RWPE1 (cell line): ENCODE measurements at places on chromosomes 1 and 21.
A peak's percentile ranks its signal among the peaks of the same experiment; 100 is the strongest.

DNA sequence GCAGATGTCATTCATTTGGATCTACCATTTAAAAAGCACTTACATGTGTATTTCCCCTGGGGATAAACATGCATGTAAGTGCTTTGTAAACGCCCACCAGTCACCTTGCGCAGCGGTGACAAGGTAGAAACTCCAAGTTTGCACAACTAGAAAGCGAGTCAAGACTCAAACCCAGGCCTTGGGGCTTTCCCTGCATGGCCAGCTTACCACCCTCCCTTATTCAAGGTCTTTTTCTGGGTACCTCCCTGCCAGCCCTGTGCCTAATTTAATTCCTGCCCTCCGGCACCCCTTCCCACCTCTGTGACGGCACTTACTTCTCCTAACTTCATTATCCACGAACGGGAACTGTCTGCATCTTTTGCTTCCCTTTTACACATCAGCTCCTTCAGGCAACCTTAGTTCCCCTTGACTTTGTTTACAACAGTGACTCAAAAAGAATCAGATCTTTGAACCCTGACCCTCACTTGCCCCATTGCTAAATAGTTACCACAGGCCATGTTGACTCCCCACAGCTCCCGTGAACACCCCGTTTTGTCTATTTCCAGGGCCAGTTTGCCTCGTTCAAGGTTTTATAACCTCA, 138.3 kb upstream of the ETS2 start:
- no peak for DNase-seq

GRCh38 chr1:244815600-244816099, 19.8 kb upstream of the COX20 start:
- no peak for DNase-seq

GRCh38 chr1:22773981-22774832, 63.6 kb downstream of the EPHB2 start:
- no peak for DNase-seq

DNA sequence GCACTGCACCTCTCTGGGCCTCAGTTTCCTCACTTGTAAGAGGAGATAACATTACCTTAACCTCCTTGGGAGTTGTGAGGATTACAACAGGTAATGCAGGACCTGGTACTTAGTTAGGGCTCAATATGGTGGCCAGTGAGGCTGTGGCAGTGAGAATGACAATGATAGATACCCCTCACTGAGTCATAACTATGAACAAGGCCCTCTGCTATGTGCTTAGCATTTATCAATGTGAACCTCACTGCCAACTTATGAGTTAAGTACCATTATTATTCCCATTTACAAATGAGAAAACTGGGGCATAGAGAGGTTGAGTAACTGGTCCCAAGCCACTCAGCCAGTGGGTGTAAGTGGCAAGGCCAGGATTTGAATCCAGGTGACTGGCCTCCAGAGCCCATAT, 64.4 kb downstream of the HMGB4 start:
- DNase-seq = no peak

DNA sequence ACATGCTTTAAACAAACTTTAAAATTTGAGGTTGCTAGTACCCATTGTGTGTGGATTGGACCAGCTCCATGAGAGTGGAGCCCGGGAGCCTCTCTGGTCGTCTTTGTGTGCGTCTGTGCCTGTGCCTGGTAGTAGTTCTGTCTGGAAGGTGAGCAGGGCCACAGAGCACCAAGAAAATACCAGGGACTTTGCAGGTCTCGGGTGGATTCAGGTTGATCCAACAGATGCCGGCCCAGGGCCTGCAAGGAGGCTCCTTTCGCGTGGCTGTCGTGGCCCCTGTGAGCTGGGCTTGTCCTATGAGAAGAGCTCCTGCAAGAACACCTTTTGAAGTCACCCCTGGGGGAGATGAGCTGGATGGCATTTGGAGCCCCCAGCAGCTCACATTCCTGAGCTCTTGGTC, 28.3 kb downstream of the COL18A1 start:
- no peak for DNase-seq

- DNase-seq = no peak
These were observed 23.7 kb downstream of the CLIC6 start for GRCh38 chr21:34692458-34693020.

DNA sequence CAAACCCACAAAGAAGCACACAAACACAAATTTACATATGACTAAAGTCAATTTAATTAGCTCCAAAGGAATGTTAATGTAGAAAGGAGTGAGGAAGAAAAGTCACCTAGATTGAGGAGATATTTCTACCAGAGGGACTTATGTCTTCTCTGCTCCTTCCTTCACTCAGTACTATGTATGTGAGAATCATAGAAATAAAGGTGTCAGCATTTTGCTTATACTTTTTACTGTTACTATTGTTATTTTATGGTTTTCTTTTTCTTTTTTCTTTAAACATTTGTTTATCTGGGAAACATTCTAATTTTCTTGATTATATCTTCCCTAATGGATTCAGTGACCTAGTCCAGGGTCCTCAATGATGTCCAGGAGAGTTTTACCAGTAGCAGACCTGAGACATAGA, 511.9 kb upstream of the NCAM2 start:
- DNase-seq = no peak

GRCh38 chr1:21496886-21497285, 12.3 kb upstream of the ALPL start:
- DNase-seq = no peak

DNA sequence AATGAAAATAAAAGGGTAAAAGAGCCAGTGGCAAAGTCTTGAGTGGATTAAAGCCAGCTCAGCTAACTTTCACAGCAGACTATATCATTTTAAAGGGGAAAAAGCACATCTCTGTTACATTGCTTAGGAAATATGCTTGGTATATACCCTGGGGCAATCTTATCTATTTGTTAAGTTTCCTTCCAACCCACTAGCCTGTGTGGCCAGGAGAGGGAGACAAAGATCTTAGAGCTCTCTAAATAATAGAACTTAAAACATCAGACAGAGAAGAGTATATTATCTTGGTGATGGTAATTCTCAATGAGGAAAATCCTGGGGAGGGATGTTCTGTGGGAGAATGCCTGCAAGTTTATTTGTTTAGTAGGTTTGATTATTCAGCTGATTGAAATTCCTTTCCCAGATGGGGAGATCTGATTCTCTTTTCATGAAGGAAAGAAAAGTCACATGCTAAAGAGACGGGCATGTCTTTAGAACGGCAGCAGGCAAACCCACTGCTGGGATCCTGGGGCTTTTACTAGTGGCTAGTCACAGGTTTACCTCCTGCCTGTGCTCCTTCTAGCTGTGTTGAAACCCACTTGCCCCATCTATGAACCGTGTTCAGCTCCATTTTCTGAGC, 3.6 kb downstream of the KCNE2 start:
- peak; percentile 72 for DNase-seq

- no peak for DNase-seq
These were observed 958 bp downstream of the DDR2 start for GRCh38 chr1:162633081-162633762.

- peak; percentile 13 for DNase-seq
These were observed 40.8 kb upstream of the KCTD3 start for GRCh38 chr1:215526147-215526845.

DNA sequence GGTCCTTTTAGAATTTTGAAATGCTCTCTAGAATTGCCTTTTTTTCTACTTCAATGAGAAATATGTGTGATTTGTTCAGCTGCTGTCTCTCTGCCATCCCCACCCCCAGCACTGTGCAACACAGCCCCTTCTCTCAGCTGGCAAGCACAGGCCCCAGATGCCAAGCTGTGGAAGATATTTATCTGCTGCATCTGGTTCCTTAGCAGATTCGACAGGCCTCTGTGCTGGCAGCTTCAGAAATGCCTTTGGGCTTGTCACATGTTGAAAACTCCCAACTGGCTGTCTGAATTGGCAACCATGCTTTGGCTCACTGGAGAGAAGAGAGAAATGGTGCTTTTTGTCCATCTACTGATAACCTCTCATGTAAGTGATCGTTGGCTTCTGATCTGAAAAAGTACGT, 206.7 kb upstream of the C1orf87 start:
- no peak for DNase-seq

GRCh38 chr1:223405507-223405906, 12.3 kb downstream of the CCDC185 start:
- no peak for DNase-seq

- DNase-seq = no peak
These were observed 4.1 kb upstream of the LSM10 start for GRCh38 chr1:36401602-36402503.

DNA sequence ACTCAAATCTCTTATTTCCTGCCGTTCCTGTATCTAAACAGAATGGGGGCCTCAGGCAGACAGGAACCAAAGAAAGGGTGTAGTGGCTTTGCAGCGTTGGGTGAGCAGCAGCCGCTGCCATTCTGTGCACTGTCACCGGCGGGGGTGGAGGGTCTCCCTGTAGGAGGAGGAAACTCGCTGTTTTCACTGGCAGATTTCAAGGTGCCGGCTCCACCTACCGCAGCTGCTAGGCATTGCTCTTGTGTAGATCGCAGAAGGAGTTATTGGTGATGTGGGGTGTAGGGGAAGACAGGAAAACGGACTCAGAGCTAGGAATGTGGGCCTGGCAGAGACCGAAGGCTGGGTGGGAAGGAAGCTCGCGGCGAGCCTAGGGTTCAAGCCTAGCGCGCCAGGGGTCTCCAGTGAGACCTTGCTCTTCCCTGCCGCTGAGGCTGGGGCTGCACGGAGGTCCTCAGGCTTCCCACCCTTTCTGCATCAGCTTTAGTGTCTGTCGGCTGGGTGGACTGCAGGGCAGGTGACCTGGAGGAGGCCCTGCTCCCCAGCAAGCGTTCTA, 20.8 kb downstream of the ATP5PO start:
- peak; percentile 82 for DNase-seq

DNA sequence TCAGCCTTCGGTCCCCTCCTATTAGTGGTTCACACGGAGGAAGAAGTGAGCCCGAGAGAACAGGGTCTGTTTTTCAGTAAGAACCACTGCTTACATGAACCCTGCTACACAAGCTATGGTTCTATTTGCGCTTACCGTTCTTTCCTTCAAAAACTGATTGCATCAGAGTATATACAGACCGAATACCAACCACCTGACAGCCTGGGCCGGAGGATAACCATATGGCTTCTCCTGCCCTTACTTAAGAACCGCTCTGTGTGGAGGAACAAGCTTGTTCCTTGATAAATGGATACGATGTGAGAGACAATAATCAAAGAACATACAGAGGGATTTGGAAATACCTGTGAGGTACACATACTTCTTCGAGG, 1.1 kb upstream of the KCNT2 start:
- DNase-seq = no peak

DNA sequence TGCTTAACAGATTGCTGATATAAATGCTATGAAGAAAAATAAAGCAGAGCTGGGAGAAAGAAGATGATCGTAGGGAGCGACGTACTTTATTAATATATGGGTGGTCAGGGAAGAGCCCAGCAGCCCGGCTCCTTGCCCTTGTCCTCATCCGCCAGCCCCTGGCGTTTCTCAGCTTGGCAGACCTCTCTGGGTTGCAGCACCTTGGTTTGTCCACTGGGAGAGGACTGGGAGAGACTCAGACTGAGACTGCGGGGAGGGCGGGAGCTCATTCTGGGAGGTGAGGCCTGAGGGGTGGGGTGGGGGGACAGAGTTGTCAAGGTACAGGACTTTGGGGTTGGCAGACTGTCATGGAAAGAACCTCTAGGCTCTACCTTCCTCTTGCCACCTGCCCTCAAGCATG, 3.3 kb upstream of the S100A3 start:
- DNase-seq = no peak

DNA sequence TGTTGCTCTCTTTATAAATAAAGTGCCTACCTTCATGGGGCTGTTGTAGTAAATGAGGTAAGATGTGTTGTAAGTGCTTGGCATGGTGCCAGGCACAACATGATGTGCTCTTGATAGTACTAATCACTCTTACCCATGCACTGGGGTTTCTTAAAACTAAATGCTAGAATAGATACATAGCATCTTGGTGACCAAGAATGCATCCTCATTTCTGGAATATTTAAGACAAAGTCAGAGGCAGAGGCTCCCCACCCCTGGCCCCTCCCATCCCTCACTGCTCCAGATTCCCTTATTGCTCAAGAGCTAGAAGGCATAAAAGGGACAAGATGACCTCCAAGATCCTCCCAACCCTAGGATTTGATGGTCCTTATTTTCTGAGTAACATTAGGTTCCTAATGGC, 61.3 kb downstream of the GLUL start:
- DNase-seq = no peak

GRCh38 chr1:212515329-212515760, 82.6 kb downstream of the NENF start:
- no peak for DNase-seq
